ENCODE measurements at places on chromosomes 16 and 17.
A peak's percentile ranks its signal among the peaks of the same experiment; 100 is the strongest.

DNA sequence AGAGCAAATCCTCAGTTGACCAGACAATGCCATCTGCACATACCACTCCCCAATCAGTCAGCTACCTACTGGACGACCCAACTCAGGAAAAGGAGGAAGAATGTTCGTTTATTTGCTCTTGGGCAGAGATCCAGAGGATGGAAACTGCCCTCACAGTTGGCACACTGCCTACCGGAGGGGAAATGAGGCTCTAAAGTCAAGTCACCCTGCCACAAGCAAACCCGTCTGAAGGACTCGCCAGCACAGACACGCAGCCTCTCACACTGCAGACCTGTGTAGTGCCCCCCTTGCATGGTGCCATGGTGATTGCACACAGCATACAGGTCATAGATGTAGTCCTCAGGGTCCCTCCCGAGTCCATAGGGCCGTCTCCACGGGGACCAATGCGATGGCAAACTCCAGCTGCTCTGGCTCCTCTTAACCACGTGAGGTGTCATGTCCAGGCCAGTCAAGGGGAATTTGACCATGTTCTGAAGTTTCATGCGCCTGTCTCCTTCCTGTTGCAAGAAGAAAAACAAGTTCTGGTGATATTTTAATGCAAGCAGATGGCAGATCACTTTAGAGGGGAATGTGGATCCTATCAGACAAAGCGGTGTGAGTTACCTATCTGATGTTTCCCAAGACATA, 69.5 kb downstream of the USP31 start:
- DNase-seq = no peak

GRCh38 chr16:48291303-48291702, 44.0 kb upstream of the ABCC11 start:
- DNase-seq = no peak

GRCh38 chr17:13957636-13958035, 111.7 kb upstream of the COX10 start:
- peak; percentile 14 for DNase-seq

GRCh38 chr16:55815320-55815719, 17.6 kb downstream of the CES1 start:
- DNase-seq = no peak

- DNase-seq = no peak
These were observed 57.8 kb upstream of the CIBAR2 start for GRCh38 chr16:85170066-85170491.

GRCh38 chr16:66561381-66562080, 4.7 kb upstream of the CMTM1 start:
- DNase-seq = no peak

DNA sequence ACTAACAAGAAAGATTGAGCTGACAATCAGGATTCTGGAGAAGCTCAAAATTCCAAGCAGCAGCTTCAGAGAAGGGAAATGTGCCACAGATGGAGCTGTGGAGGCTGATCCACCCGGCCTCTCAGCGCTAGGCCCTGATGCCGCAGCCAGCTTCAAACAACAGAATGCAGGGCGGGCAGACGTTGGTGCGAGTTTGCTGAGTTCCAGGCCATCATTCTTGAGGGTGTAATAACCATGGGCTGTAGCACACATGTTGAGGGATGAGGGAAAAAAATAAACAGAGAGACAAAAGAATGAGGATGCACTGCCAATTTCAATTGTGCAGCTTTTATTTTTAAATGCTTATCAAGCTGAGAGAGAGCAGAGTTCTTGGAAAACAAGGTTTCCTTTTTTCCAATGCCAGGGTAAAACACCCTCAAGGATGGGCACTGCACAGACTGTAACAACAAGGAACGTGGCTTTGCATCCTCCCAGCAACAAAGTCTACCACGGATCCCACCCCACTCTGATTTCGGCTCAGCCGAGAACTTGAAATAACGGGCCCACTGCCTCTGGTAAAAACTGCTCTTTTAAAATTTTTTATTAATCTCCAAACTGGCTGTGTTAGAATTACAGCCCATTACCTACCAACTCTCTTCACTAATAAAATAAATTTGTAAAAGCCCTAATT, 90.2 kb downstream of the SMG6 start:
- peak; percentile 55 for DNase-seq

- no peak for DNase-seq
These were observed 37.5 kb downstream of the SRCIN1 start for GRCh38 chr17:38568274-38568673.

DNA sequence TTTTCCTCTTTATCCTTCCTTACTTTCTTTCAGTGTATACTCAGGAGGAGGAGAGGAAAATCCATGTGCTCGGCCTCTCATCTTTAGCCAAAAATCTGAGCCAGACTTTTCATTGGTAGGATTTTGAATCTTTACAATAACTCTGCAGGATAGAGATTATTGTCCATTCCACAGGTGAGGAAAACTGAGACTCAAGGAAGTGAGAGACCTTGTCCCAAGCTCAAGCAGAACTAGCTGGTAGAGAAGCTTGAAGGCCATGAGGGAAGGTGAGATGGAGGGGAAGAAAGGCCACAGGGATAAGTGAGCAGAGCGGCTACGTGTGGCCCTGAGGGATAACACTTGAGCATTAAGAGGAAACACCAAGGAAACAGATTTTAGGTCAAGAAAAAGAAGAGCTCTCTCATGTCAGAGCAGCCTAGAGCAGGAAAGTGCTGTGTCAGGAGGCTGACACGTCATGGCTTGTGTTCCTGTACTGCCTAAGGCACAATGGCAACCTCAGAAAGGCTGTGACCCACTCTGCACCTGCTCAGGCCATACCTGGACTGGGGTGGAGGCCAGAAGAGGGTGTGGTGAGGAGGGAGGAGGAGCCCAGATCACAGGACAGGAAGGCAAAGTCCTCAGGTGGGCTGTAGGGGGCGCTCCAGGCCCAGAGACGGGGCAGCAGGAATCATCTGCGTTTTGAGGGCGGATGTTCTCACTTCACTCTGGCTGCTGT, 11.9 kb downstream of the MT4 start:
- peak; percentile 63 for DNase-seq

DNA sequence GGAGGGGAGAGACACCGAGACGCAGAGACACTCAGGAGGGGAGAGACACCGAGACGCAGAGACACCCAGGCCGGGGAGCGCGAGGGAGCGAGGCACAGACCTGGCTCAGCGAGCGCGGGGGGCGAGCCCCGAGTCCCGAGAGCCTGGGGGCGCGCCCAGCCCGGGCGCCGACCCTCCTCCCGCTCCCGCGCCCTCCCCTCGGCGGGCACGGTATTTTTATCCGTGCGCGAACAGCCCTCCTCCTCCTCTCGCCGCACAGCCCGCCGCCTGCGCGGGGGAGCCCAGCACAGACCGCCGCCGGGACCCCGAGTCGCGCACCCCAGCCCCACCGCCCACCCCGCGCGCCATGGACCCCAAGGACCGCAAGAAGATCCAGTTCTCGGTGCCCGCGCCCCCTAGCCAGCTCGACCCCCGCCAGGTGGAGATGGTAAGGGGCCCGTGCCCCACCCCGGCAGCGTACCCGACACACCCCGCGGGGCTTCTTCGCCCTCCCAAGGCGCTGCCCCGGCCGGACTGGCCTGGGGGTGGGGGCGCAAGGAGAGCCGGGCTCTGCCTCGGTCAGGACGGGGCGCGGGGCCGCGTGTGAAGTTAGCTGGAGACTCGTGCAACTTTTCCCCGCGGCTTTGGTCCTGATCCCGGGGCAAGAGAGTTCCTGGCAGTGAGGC, 427 bp downstream of the PPP1R1B start:
- no peak for DNase-seq

GRCh38 chr16:64700628-64701027, 421.2 kb downstream of the CDH11 start:
- no peak for DNase-seq

DNA sequence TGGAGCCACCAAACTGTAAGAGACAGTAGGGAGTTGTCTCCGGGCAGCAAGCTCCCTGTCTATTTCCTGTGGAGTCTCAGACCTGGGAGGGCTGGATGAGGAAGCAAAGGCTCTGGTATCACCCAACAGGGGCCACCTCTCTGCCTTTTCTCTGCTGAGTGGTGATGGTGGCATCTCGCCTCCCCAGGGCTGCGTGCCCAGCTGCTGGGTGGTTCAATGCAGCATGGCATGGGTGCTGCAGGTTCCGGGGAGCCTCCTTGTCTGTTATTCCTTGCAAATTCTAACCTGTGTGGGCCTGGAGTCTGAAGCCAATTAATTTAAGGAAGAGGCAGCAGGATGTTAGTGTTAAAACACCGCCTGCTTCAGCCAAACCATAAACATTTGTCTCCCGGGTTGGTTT, 78.2 kb downstream of the CCDC182 start:
- DNase-seq = no peak

- DNase-seq = no peak
These were observed 1.2 kb downstream of the QPRT start for GRCh38 chr16:29680180-29680598.

DNA sequence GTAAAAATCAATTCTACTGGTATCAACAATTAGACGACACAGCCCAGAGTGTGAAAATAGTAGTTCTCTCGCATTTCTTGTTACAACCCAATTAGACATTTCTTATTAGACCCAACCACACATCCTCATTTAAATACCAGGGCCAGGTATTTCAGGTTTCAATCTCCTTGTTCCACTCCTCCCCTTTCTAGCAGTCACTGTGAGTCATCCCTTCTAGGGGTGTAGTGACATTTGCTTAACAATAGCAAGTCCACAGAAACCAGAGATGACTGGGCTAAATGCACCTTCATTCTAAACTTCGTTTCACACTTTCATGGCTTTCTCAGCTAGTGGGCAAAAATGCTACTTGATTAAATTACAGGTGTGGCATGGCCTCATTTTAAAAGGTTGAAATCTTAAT, 116.9 kb upstream of the CACNG3 start:
- no peak for DNase-seq

- DNase-seq = no peak
These were observed 143.6 kb upstream of the NOL11 start for GRCh38 chr17:67573987-67574657.

DNA sequence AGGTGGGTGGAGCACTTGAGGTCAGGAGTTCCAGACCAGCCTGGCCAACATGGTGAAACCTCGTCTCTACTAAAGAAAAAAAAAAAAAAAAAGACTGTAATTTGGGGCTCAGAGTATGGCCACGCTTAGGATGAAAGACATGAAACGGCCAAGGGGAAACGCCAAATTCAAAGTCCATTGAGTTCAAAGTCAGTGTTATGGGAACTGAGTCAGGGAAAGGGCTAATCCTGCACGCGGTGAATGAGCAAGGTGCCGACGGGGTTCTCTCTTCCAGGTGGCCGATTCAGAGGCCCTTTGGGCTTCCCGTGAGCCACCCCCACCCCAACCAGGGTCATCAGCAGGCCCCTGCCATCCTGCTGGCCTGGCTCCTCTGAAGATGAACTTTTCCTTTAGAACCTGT, 7.5 kb upstream of the OSGIN1 start:
- DNase-seq = no peak

- DNase-seq = no peak
These were observed 291.9 kb upstream of the ZFHX3 start for GRCh38 chr16:73339821-73340220.

GRCh38 chr17:11082559-11082958, 158.5 kb upstream of the SHISA6 start:
- DNase-seq = no peak

DNA sequence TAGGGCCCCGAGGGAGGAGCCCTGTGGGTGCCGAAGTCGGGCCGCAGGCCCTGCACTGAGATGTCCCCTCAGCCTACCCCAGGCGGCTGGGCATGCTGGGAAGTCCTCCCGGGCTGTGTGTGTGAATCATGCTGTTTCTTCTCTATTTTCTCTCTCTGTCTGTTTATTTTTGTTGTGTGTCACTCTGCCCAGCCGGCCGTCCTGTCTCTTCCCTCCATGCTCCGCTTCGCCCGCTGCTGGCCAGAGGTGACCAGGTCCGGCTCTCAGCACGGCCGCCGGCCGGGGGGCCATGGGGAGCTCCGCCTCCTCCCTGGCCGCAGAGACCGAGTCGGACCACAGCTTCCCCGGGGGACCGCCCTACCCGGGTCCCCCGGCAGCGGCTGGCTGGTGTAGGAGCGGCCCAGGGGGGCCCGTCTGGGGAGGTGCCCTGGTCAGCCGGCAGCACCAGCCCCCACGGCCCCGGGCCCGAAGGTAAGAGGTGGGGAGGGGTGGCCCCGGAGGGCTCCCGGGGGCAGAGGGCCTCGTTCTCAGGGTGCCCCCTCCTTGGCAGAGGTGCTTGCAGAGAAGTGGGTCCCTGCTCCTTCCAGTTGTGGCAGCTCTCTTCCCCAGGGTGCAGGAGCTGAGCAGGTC, 12.5 kb downstream of the CAPN15 start:
- DNase-seq = no peak

- peak; percentile 42 for DNase-seq
These were observed 15.6 kb downstream of the MRPS23 start for GRCh38 chr17:57834146-57834741.

Measured in AG08395 (cell line).